ENCODE measurements at places on chromosomes 7 and 10.

DNA sequence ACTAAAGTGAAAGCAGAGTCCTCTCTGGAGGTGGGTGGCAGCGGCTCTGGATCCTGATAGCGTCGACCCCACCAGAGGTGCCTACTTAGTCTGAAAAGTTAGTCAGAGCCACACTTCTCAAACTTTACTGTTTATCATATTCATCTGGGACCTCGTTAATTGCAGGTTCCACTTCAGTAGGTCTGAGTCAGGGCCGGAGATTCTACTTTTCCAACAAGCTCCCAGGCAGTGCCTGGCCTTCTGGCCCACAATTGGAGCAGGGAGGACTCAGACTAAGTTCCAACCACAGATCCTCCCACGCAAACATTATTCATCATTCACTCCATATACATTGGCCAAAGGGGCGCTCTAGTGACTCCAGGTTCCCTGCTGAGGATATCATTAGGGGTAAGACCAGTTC is 78.1 kb downstream of the VSTM4 start:
- no peak for DNase-seq

- no peak for DNase-seq
Observed at GRCh38 chr10:60607372-60607771, 170.9 kb upstream of the CDK1 start.

GRCh38 chr7:135448753-135449152 is 61.1 kb downstream of the CNOT4 start:
- no peak for DNase-seq

DNA sequence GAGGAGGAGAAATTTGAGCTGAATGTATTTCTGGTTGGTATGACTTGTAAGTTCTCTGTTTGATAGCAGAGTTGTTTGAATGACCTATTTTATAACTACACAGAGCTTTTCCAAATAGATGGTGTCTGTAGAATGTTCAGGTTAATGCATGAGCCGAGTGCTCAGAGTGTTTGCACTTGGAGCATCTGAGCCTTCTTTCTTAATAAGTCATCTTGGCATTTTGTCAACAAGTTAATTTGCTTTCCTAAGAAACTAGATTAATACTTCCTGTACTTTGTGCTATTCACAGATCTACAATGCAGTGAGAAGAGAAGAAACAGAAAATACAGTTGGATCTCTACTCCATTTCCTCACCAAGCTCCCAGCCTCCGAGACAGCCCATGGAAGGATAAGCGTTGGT is 138.2 kb downstream of the PLCE1 start:
- no peak for DNase-seq

GRCh38 chr7:81333536-81333935 is 414.7 kb upstream of the SEMA3C start:
- no peak for DNase-seq

GRCh38 chr7:1090686-1091643 is 3.1 kb downstream of the GPER1 start:
- no peak for DNase-seq

- DNase-seq = no peak
Observed at GRCh38 chr10:61837755-61838171, 63.7 kb upstream of the ARID5B start.

- no peak for DNase-seq
Observed at GRCh38 chr10:44195112-44196007, 189.5 kb downstream of the CXCL12 start.

DNA sequence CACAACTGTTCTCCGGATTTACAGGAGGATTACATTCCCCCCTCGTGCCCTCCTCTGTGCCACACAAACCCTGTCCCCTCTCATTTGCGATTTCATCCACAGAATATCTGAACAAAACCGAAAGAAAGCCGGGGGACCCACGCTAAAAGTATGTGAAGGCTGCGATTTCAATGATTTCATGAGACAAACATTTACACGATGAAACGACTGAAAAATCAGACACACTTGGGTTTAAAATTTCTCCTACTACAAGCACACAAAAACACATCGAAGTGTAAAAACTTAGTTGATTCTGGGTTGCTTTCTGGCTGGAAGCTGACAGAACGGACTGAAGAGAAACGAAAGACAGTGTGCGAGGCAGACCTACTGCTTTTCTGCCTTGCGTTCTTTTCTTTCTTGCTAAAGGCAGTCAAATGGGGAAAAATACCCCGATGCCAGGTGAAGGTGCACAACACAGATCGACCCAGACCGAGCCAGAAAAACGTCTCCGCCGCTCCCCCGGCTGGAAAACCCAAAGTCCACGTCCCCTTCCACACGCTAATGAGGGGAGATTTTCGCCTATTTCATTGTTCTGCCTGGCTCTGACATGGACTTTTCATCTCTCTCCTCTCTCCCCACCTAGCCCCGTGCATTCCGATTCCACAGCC is 1.2 kb downstream of the HIPK2 start:
- peak; percentile 35 for DNase-seq

DNA sequence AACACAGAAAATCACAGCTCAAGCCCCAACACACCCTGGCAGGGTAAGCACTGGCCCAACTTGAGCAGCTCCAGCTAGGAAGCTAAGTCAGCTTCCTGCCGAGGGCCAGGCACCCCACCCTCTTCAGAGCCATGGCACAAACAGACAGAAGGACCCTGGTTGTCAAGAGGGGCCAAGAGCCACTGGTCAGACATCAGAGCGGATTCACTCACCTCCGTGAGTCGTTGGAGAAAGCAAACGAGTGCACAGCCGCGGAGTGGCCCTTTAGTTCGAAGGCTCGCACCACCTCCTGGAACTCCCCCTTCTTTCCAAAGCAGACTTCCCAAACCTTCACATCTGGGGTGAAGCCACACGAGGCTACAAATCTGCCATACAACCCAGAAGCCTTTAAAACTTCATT is 7.4 kb downstream of the TBL2 start:
- no peak for DNase-seq

DNA sequence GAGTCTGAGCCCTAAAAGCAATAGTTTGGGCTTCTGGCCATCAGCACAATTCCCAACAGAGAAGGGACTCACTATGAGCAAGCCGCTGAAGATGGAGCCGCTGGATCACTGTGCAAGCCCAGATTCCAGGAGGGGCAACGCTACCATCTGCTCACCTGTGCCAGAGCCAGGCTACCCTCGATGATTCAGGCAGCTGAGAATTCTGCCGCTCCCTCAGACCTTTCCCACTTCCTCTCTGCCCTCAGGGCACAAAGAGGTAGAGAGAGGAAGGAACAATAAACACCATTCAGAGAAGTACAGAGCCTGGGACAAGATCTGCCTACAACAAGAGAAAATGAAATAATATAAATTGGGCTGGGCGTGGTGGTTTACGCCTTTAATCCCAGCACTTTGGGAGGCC is 98.1 kb downstream of the MYOF start:
- no peak for DNase-seq

DNA sequence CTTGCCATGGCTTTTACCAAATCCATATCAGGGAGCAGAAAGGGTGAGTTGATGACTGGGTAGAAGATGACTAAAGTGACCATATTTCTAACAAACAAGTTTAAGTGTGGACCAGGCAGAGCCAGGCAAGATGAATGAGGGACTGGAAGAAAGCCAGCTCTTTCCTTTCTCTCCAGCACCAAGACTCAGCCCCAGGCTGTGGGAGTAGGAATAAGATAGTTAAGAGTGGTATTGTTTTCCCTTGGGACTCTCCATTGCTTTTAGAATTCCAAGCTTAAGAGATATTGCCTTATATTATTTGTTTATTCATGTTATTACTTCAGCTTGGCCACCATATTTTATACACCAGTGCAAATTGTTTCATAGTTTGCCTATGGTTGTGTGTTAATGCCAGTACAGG is 28.8 kb upstream of the TSPAN33 start:
- no peak for DNase-seq

DNA sequence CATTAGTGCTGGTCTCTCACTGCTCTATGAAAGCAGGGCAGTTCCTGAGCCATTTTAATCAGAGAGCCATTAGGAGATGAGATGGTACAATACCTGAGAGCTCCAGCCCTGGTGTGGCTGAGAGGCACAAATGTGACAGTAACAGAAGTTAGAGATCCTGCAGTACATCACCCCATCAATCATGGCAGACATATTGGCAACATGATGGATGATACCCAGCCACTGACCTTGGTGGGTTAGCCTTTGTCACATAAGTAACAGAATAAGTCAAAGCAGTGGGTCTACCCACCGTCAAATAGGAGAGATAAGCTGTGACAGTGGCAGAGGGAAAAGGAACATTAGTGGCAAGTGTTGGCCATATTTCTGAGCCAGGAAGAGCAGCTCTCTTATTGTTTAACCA is 53.3 kb upstream of the NXPH1 start:
- no peak for DNase-seq

DNA sequence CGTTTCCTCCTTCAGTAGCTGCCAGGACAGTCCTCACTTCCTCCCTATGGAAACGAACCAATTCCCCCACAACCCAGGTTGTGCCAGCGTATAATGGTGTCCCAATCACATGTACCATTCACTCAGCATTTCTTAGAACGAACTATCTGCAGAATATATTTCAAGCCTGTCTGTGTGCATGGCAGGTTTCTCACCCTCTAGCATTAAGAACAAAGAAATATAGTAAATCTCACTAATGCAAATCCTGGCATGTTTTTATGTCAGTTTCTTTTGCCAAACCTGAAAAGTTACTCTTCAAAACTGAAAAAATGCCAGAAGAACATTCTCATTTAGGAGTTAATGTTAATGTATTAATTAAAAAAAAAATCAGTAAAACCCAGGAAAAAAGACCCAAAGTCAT is 405.9 kb upstream of the KLF6 start:
- no peak for DNase-seq

DNA sequence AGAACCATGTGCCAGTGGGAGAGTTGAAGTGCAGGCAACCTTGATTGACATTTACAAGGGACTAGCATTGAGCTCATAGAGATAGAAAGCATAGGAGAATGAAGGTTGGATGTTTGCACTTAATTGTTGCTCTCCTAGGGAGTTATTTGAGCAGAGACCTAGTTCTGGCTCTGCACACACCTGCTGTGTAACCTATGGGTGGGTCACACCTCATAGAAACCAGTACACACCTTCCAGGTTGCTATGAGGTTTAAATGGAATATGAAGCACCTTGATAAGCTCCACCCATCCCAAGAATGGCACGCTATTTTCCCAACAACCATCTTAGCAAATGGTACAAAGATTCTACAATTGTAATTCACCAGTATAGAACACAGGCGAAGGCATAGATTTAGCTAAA is 86.2 kb upstream of the AOAH start:
- DNase-seq = no peak

DNA sequence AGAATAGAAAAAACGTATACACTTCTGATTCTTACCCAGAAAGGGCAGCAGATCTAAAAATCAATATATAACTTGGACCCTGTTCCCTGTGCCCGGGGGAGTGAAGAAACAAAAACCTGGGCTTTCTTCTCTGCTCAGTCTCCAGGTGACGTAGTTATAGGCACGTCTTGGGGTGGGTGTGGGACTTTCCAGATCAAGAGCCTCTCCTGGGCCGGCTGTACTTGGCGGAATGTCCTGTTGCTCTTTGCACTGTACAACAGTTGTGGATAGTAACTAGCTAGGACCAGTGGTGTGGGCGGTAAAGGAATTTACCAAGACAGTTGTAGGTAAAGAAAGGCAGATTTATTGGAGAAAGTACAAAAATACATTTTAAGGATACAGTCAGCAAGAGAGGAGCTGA is 40.4 kb upstream of the STEAP4 start:
- DNase-seq = no peak

DNA sequence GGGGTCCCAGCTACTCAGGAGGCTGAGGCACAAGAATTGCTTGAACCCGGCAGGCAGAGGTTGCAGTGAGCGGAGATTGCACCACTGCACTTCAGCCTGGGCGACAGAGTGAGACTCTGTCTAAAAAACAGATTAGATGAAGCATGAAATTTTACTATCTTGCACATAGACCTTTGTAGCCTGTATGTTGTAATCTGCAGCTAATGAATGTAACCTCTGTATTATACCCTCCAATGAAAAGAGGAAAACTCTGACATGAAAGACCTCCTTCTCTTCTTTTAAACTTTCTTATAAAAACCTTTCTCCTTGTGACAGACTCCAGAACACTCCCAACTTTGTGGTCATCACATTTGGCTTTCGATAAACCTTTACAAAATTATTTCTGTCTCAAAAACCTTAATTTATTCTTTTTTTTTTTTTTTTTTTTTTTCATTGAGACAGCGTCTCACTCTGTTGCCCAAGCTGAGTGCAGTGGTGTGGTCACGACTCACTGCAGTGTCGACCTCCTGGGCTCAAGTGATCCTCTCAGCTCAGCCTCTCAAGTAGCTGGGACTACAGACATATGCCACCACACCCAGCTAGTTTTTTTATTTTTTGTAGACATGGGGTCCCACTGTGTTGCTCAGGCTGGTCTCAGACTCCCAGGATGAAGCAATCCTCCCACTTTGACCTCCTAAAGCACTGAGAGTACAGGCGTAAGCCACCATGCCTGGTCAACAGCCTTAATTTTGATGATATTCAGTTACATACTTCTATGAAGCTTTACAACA is 97.4 kb downstream of the SVOPL start:
- DNase-seq = no peak

DNA sequence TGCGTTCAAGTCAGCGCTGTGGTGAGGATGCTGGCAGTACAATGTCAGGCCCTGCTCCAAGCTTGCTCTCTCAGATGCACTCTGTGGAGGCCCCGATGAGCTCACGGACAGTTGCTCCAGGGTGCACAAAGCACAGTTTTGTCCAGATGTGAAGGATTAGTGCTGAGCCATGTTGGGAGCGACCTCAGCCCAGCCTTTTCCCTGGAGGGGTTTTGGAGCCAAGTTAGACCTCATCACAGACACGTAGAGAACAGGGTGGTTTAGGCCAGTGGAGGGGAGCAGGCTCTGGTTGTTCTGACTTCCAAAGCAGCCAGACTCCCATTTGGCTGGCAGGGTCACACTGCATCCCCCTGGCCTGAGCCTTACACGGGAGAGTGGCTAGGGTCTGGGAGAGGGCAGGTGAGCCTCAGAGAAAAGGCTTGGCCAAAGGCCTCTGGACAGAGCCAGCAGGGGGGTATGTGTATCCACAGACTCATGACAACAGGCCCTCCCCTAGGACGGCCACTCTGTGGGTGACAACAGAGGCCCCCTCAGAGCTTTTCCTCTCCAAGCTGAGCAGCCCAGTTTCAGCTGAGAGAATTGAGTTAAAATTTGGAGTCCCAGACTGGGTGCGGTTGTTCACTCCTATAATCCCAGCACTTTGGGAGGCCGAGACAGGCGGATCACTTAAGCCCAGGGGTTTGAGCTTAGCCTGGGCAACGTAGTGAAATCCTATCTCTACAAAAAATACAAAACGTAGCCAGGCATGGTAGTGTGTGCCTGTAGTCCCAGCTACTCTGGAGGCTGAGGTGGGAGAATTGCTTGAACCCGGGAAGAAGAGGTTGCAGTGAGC is 4.7 kb downstream of the PLAC9 start:
- no peak for DNase-seq

DNA sequence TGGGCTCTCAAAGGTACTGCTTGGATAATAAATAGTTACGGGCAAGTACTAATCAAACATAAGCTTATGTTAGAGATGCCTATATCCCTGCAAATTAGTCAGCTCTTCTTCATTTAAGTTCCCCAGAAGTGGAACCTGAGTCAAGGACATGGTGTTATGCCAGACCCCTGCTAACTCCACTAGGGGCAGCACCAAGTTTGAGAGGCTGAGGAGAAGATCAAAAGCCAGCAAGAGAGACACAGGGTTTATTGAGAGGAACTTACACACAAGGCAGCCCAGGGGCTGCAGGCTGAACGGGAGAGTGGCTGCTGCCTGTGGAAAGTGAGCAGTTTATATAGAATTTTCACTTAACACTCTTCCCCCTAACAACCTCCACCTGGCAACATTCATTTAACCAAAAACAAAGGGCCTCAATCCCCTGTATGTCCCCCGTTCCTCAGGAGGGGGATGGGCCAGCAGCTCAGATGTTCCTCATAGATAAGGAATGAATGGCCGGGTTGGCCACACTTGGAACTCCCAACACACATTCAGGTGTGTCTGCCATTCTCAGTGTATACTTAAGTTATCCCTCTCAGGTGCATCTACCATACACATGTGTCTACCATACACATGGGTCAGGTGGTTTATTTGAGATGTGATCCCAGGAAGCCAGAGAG is 62.6 kb upstream of the GHITM start:
- no peak for DNase-seq
